Cerebellum (tissue), 4 donors: ENCODE measurements at places on chromosomes 4 and X. TPM values are rescaled to one million over a fixed set of nuclear protein-coding genes. Genes with fewer than 3 reads are reported as not detected.

Gene USP51
- 7.5 TPM for total RNA-seq

DNA sequence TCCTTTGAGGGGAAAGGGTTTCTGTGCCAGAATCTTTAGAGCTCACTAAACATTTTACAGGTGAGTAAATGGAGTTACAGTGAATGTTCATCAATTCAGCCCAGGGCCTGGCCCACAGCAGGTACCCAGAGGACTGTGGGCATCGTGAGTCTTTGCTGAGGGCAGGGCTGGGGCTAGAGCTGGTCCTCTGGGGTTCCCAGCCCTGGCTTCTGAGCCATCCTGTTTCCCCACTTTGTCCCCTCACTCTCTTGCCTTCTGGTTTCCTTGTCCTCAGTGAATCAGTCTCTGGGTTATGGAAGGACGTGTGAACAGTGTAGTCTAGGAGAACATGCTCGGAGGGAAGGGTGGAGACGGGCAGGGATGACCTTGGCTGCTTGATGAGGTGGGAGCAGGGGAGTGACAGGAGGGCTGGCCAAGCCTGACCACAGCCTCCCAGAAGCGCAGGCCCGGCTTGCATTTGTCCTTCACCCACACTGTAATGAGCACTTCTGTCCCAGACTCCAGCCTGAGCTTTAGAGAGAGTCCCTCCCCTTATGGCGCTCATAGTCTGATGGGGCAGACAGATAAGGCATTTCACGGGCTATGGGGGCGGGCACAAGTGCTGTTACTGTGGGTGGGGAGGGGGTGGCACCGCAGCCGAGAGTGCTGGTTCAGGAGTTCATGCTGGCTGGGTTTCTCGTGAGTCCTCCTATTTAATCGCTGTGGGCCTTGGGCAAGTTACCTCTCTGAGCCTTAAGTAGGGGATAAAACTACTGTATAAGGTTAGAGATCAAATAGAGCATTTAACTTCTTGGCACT, 17.3 kb downstream of the TBC1D14 start:
- no peak for DNase-seq

DNA sequence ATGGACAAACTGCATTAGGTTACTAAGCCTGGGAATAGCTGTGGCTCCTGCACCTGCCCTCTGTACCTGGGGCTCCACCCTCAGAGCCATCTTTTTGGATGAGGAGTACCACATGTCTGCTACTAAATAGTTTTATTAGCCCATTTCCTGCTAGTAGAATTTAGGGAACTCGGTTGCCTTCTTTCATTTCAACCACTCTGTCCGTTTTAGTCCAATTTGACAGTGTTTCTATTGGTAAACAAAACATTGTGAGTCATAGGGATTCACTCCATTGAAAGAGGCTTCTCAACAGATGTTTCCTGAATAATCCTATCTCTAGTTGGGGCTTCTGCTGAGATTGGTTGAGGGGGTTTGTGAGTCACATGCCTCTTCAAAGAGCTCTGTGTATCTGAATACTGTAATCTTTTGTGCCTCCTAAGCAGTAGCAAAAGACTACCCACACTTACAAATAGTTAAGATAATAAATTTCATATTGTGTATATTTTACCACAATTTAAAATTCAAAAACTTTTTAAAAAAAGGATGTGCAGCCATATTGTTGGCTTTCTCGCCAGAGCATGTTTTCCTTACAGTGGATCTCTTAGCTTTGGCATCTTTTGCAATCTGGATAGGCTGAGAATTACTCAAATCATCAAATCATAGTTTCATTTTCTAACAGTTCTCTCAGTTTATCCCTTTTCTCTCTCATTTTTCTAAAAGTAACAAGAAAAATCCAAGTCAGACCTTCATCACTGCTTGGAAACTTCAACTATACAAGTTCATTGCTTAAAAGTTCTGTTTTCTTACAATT, 9.9 kb downstream of the FAM200B start:
- no peak for DNase-seq

DNA sequence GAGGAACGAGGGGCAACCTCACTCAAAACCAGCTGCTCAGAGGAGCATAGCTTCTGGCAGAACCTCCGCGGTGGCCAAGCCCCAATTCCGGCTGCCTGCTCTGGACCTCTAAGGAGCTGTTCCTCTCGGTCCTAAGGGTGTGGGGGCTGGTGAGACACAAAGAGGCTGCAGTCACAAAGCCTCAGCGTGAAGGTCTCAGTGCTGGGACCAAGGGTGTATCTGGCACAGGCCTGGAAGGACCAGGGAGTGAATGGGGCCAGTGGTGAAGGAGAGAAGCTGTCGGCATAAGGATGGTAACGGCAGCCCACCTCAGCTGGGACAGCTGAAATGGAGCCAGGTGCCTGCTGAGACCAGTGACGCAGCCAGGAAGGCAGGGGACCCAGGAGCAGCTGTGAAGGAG, 5.3 kb downstream of the PDE6B start:
- no peak for DNase-seq

- no peak for DNase-seq
These were observed 124.2 kb downstream of the REELD1 start for GRCh38 chr4:146338512-146338911.
